ENCODE measurements at places on chromosomes 2 and 18.

GRCh38 chr18:49926106-49926745 is 112.9 kb upstream of the ACAA2 start:
- DNase-seq, result no peak

DNA sequence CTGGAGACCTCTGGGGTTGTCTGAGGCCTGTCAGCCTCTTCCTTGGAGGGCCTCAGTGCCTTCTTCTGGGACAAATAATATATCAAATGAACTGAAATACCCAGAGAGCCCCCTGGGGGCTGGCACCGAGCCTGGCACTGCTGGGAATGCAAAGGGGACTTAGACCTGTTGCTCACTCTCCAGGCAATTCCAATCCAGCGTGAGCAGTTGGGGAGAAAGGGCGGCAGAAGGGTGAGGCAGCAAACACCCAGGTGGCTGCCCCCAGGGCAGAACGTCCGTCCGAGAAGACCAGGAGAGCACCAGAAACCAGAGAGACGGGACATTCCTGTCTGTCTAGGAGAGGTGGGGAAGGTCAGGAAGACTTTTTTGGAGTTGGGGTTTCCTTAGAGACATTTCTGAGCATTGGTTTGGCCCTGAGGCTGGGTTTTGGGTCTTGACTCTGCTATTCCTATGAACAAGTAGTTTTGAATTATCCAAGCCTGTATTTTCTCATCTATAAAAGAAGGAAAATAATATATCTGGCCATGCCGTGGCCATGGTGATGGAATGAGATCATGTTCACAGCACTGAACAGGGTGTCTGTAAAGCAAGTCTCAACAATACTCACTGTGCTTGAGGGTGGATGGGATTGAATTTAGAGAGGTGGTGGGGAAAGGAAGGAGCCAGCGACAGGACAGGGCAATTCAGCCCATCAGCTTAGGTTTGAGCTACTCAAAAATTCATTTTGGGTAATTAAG is 44.3 kb upstream of the ZBTB7C start:
- no peak for DNase-seq

DNA sequence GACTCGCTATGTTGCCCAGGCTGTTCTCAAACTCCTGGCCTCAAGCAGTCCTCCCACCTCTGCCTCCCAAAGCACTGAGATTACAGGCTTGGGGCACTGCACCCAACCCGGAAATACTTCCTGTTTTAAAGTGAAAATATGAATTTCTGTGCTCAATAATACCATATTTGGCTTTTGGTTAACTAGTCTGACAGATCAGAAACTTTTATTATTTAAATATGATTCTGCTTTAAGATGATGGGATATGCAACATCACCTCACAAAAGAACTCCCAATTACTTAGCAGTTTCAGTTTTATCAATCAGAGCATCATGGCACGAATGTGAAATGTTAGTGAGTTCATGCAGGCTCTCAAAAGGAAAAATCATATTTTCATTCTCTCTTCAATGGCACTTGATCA is 120.6 kb downstream of the PTRHD1 start:
- no peak for DNase-seq

DNA sequence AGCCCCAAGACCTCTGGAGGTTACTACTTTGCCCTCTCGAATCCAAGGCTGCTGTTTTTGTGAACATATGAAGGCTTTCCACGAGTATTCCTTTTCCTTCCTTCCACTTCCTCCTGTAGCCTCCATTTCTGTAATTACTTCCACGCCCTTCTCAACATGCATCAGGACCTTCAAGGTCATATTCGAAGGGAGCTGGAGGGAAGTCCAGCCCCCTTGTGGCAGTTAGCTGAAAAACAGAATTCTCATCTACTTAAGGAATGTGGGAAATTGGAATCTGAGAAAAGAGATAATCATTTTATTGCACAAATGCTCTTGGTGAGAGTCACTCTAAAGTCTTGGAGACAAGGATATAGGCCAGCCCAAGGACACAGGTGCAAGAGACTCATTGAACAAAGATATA is 1000.2 kb downstream of the TDRD15 start:
- no peak for DNase-seq

GRCh38 chr2:171083451-171083850 is 77.2 kb downstream of the TLK1 start:
- no peak for DNase-seq

DNA sequence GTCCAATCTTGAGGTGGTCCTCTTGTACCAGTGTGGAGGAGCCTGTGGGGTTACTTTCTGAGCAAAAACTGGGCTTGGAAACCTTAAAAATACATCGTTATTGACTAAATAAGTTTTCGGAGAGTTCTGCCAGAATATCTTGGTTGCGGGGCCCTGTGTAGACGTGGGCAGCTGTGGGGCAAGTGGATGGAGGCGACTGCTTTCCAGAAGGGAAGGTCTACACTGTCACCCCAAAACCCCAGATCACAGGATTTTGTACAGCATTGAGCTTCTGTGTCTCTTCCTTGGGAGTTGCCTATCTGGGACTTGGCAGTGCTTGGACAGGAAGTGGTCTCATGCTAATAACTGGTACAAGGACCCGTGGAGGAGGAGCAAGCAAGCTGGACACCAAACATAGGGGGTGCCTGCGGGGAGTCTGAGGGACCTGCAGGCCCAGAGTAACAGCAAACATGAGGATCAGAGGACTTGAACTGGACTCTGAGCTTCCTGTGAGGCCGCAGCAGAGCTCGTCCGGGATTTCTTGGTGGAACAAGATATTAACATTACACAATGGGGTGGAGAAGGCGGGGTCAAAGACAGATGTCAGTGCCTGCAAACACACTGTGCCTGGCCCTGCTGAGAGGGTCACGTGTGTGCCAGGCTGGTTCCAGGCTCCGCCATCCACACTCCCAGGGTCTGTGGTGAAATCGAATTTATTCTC is 48.0 kb upstream of the CTLA4 start:
- DNase-seq, result no peak

- no peak for DNase-seq
Measured at GRCh38 chr2:140085674-140086073, 1305.5 kb upstream of the NXPH2 start.

GRCh38 chr2:190707726-190708125 is 58.8 kb downstream of the NAB1 start:
- no peak for DNase-seq

- no peak for DNase-seq
Measured at GRCh38 chr2:167005096-167005495, 116.8 kb downstream of the XIRP2 start.

All from amniotic stem cell (primary cell).